ENCODE measurements at places on chromosomes 5 and 9. TPM values are rescaled to one million over a fixed set of nuclear protein-coding genes. Genes with fewer than 3 reads are reported as not detected.

DNA sequence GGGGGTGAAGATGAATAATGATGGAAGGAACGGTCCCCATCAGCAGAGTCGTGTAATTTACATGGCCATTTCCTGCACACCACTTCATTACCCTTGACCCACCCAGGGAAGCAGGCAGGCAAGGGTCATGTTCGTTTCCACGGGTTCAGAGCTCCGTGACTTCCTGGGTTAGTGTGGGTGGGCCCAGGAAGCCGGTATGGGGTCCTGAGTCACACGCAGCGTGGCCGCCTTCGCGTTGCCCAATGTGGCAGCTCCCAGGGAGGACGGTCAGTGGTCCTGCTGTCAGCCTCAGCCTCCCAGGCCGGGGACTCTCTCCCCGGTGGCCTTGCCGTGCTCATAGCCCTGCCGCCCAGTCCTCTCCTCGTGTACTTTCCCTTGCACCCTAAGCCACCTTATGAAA, 5.1 kb upstream of the TERT start:
- DNase-seq, result peak; percentile 3

- no peak for DNase-seq
Observed at GRCh38 chr5:68396722-68397121, 181.2 kb downstream of the PIK3R1 start.

The IL12B gene
- 0.11 TPM for total RNA-seq

The HTR4 gene
- 0.18 TPM for total RNA-seq

DNA sequence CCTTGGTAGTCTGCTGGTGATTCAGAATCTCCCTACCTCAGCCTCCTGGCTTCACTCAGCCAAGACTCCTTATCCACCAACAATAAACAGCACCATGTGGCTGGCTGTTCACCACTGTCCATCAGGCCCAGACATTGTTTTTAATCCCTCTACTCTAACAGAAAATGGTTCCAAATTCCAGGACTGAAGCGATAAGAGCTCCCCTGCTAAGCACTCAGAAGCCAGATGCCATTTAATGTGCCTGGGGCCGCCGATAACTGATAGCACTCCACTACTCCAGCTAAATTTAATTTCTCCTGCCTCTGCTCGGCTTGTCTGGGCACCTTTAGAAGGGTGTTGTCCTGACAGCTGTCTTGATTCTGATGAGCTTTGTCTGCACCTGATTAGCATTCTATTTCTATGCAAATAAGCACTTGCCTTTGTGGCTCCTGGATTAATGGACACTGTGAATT, 47.1 kb downstream of the ZNF622 start:
- DNase-seq, result no peak

The PCDHB13 gene
- total RNA-seq, result 3.3 TPM

The ATOSB gene
- total RNA-seq, result 9.5 TPM

The TMEM171 gene
- 0.34 TPM for total RNA-seq

The TPRN gene
- total RNA-seq, result 8.9 TPM

DNA sequence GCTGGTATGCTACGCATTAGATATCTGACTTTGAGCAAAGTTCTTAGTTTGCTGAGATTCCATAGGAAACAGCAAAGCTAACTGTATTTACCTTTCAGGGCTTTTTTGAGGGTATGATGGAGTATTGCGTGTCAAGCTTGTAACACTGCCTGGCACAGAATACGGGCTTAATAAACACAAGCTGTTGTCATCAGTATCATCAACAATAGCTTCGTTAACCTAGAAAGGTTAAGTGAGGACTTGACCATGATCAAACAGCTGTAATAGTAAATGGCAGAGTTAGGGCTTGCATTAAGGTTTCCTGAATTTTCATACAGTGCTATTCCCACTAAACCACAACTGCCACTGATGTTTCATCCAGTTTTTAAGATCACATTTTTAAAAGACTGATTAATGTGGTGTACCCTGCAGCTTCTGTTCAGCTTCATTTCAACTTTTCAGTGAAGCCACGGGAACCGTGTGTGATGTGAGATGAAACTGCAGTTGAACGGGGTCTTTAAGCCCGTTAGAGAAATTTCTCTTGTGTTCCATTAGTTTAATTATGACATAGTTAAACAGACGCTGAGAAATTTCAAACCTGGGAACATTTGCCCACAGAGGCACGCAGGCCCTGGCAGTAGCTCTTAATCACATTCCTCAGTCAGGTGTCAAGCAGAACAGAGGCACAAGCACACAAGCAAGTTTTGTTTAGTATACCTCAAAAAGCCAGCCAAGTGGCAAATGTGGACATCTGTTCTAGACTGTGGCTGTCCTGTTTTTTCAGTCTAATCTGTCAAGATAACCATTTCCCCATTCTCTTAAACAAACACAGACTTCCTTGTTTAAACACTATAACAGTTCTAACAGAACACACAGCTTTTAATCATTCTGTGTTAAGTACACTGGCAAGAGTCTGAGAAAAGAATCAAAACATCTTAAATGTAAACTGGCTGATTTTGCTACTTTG, 147.1 kb downstream of the ZNF608 start:
- peak; percentile 66 for DNase-seq

The N4BP3 gene
- total RNA-seq, result 11.4 TPM

The TTC39B gene
- total RNA-seq, result 26.6 TPM

- no peak for DNase-seq
Observed at GRCh38 chr5:124590686-124591085, 155.8 kb downstream of the ZNF608 start.

GRCh38 chr5:50547303-50547702, 106.2 kb upstream of the EMB start:
- no peak for DNase-seq

DNA sequence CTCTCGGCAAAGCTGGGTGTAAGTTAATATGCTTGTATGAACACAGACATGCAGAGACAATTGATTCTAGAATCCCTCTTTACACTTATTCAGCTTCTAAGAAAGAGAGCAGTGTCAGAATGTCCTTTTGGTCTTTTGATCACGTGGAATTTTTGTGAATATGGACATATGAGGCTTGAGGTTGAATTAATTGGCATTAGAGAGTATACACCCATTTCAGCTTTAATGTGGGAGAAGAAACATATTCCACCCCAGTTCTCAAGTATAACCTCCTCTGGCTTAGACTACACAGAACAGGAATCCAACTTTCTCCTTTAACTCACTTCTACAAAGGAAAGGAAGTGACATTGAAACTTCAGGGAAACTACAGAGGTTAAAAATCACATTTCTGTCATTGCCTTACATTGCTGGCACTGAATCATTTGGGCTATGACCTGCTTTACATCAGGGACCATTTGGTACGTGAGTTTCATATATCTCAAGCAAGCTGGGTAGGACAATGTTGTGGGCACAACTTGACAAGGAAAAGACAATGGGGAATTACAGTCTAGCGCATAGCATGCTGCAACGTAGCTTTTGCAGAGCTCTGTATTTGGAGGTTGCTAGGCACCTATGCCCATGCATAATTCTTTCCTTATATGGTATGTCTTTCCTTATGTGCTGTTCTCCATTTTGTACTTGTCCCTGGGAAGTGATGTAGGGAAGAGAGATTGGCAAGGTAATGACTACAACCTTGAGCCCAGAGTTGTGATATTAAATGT, 19.5 kb downstream of the DAB2 start:
- no peak for DNase-seq

All from lung (tissue), 17 donors.